ENCODE measurements at places on chromosomes 13 and 19.
A peak's percentile ranks its signal among the peaks of the same experiment; 100 is the strongest.

- DNase-seq = no peak
Measured at GRCh38 chr19:55909801-55910200, 22.3 kb downstream of the NLRP13 start.

DNA sequence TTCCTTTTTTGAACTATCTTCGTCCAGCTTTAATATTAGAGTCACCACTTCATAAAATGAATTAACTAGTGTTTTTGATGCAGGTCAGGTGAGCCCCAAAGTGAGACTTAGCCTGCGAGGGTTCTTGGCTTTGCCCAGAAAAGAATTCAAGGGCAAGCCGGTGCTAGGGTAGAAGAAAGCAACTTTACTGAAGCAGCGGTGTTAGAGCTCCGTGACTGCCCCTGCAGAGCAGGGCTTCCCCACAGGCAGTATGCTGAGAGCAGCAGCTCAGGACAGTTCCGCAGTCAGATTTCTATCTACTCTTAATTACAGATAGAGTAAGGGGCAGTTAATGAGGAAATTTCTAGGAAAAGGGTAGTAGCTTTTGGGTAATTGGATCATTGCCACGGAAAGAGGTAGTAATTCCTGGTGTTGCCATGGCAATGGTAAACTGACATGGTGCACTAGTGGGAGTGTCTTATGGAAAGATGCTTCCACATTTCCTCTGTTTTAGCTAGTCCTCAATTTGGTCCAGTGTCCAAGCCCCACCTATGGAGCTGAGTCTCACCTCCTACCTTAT lies 432.2 kb upstream of the ZNF507 start:
- DNase-seq = no peak

DNA sequence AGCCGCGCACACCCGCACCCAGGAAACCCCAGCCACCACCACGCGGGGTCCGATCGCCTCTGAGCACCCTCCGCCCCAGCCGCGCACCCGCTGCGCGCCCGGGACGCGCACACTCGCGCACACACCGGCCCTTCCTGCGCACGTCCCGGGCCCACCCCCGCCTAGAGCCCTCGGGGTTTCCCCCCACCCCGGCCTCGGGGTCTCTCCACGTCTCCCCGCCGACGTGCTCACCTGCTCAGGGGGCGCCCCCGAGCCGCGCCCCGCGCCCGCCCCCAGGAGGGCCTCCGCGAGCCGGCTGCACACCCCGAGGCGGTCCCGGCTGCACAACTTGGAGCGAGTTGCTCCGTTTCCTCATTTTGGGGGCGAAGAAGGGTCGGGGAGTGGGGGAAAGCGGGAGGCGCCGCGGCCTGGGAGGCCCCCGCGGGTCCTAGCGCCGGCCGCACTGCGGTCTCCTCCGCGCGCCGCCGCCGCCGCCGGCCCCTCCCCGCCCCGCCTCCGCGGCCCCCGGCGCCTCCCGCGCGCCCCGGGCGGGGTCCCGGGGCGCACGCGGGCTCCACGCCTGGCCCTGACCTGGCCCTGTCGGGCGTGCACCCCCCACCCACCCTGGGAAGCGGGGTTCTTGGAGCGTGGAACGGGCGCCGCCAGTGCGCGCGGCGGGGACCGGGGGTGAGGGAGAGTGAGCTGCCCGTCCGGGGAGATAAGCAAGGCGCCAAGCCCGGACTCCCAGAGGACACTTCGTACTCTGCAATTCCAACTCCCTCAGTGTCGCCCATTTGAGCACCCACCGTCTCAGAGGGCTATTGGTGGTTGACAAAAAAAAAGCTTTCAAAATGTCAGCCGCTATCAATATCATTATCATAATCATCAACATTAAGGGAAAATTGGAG lies at the start of gene MATK:
TSS of gene MATK (minus strand) at position 444 of the 887 bp plus-strand sequence. CDS start 1,246 bp downstream, outside the sequence.
- DNase-seq = peak; percentile 71

DNA sequence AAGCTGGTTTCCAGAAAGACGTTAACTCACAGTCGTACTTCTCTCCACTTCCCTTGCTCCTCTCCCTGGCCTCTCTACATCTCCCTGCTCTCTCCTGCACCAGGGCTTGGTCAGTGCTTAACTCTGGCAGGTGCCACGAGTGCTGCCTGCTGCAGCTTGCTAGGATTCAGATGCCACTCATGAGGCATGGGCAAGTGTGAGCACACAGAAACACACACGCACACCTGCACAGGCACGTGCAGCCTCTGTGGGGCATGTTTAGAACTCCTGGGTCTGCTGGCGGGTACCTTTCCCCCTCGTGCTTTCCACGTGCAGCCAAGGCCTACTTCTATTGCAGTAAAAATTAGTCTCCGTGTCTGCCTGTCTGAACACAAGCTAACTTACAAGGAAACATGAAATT lies 31.8 kb downstream of the SOX1 start:
- DNase-seq = no peak

DNA sequence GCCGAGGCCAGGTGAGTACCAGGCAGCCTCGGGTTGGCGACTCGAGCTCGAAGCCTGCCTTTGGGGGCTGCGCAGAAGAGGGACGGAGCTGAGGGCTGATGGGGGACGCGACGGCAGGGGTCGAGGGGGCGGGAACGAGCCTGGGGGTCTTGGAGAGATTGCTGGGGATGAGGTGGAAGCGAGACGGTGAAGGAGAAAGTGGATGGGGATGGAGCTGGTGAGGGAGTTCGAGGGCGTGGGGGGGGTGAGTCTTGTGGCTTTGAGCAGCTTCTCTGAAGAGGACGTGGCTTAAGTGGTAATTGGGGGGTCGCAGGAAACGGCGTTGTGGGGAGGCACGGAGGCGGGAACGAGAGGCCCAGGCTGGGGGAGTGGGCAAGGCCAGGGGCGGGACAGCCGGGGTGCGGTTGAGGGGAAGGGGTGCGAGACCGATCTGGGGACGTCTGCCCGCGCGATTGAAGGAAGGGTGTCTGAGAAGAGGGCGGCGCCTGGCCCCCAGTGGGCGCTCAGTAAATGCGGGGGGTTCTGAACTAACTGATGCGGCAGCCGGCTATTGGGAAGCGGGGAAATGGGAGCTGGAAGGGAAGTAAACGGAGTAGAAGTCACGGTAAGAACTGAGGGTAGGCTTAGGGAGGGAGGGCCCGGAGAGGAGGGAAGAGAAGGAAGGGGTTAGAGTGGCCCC lies 426 bp downstream of the MYO9B start:
- DNase-seq = peak; percentile 84

GRCh38 chr13:41212881-41213280 lies 18.5 kb upstream of the KBTBD7 start:
- DNase-seq = no peak

GRCh38 chr13:37632294-37632693 lies 33.7 kb upstream of the POSTN start:
- DNase-seq = no peak

DNA sequence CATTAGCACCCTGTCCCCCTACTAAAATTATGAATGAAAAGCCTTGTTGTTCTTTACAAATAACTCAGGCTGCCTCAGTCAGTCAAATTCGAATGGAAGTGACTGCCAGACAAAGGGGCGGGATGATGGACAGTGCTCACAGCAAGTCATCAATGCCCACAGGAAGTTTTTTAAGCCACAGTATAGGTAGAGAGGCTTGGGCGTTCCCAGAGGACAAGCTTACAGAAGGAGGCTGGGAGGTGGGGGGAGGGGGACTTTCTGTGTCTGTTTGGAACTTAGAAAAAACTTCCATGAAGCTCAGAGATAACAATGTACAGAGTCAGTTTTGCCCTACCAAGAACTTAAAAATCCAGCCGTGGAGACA lies 18.5 kb upstream of the SPRY2 start:
- DNase-seq = no peak

- no peak for DNase-seq
Measured at GRCh38 chr13:84630476-84630875, 748.2 kb upstream of the SLITRK1 start.

- no peak for DNase-seq
Measured at GRCh38 chr13:105541565-105541964, 993.9 kb downstream of the EFNB2 start.

DNA sequence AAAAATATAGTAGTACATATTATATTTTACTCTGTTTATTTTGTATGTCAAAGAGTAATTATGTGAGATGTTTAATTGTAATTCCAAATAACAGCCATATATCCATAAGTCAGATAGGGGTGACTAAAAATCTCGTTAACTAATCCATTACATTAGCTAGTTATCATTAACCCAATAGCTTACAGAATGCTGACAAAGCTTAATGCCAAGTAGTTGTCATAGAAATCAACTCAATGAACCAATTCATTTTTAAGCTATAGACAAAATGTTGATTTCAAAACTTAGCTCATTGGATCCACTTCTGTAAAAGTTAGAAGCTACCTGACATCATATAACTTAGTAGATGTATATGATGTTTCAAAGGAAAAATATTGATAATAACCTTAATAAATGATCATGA lies 206.7 kb upstream of the SLITRK1 start:
- DNase-seq = no peak

Measured in stimulated activated effector memory CD8-positive, alpha-beta T cell treated with anti-CD3 and anti-CD28 coated beads, Interleukin-12 subunit alpha, Interleukin-12 subunit beta, amount 100 ng/mL, for 72 hours (primary cell).